Effector memory CD4-positive, alpha-beta T cell (primary cell): ENCODE measurements at places on chromosomes 3 and 15.

DNA sequence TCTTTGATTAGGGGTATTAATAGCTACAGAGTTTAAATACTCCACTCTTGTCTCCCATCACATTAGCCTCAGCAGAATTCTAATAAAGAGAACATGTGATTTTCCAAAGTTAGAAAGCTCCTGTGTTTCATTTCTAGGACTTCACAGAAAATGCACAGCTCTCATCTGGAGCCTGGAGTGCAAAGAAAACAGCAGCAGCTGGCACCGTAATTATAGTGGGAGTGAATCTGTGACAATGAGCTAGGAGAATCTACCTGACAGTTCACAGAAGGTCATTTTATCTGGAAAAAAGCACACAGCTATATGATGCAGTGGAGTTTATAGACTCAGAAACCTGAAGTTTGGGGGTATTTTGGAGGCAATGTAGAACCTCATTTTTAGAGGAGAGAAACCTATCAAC lies 5.4 kb upstream of the TRIM59 start:
- DNase-seq, result no peak

DNA sequence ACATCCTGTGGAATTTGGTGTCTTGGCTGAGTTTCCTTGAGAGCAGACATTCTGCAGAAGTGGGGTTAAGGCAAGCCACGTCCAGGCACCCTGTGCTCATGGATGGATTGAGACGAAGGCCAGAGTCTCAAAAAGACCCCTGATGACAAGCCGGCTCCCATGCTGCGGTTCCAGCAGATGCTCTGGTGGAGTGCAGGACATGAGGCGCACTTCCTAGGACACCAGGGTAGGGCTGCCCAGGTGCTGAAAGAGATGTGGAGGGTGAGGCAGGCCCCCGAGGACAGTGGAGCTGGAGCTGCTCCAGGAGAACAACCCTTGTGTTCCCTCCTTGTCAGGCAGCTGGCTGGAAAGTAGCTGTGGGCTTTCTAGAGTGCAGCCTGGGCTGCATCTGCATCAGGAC lies 81.0 kb downstream of the ASB7 start:
- DNase-seq, result no peak

GRCh38 chr3:127089486-127090145 lies 103.3 kb upstream of the PRR23E start:
- DNase-seq, result no peak

DNA sequence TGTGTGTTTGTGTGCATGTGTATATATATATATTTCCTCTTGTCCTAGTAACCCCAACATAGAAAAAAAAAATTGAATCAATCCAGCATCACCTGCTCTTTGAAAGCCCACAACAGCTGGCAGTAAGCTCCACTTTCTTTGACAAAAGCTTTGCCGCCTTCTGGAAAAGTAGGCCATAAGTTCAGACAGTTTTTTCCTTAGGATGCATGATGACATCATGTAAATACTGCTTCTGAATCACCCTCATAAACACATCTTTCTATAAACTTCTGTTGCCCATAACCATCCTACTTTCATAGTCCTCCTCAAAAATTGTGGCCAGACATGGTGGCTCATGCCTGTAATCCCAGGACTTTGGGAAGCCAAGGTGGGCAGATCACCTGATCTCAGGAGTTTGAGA lies 67.4 kb downstream of the CSNK1G1 start:
- no peak for DNase-seq

DNA sequence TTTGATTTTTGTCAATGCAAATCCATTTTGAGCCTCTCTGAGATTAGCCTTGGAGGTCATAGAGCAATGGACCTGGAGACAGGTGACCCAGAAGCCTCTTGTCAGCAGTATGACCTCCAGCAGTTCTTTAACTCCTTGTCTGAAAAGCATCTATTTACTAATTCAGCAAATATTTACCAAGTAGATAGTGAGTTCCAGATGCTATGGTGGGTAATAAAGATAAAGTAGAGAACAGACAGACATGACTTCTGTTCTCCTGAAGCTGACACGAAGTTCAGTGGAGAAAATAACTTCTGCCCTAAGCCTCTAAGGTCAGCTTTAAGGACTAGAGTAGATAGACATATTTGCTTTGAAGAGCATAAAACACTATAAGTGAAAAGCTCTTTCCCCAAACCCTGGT lies 26.6 kb downstream of the SEMA6D start:
- no peak for DNase-seq

- DNase-seq, result no peak
Measured at GRCh38 chr3:118641608-118642007, 393.0 kb downstream of the IGSF11 start.

GRCh38 chr3:129655291-129655700 lies 48.8 kb upstream of the PLXND1 start:
- DNase-seq, result no peak

DNA sequence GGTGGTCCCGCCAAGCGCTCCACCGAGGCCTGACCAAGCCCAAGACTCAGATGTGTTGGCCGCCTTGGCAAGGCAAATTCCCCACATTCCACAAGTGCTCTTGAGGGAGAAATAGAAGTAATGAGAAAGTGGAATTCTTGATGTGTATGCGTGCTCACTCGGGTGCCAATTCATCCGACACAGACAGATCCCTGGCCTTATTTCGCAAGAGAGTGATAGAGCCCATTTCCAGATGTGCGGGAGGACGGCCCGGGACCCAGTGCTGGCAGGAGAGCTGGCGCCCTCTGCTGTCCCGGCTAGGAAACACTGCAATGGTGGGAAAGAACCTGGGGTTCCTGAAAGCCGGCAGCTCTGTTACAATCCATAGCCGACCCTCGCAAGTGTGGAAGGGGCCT lies 76.0 kb downstream of the HMG20A start:
- DNase-seq, result peak; percentile 41
